Activated CD4-positive, alpha-beta T cell treated with anti-CD3 and anti-CD28 coated beads, Interleukin-2, amount 50 U/mL, for 24 hours (primary cell): ENCODE measurements at places on chromosomes 2 and 18.

DNA sequence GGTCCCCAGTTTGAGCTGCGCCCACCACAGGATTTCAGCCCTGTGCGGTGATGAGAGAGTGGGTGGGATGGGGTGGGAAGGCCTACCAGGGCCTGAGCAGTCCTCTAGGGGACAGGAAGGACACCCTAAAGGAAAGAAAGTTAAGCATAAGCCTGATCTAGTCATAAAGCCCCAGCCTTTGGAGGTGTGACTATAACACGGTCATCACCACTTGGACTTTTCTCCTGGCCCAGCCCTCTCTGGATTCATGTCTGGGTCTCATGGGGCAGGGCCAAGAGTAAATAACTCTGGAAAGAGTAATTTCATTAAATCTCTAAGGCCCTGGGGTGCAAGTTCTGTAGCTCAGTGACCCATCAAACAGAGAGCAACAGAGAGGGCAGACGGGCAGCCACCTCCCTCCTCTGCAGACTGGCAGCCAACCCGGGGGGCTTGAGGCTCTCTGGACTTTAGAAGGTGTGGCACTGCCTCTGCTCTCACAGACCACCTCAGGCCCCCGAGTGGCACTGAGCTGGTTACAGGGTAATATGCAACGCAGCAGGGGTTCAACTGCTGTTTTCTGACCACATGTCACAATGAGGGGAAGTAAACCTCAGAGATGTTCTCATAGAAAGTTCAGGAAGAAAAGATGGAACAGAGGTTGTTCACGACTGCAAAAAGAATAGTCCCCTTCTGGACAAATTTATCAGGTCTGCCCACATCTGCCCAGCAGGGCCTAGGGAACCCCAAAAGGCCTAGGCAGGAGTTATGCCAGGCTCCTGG lies 41.5 kb downstream of the TGFA start:
- DNase-seq = no peak

- no peak for DNase-seq
Measured at GRCh38 chr18:45044787-45045186, 364.1 kb downstream of the SETBP1 start.

DNA sequence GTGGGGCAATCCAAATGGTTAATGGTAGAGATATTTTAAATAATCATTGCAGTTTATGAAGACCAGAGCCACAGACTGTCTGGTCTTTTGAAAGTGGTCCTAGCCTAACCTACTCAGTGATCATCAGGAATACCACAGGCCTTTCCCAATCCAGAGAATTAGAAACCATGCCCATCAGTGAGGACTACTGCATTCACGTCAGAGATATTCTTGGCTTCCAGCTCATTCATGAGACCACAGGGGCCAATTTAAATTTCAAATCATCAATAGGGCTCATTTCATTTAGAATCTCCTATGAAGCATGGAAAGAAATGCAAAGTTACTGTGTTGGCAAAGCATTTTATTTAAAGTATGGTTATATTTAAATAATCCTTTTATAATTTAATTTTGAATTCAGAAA lies 362.3 kb upstream of the KCNJ3 start:
- DNase-seq = no peak

DNA sequence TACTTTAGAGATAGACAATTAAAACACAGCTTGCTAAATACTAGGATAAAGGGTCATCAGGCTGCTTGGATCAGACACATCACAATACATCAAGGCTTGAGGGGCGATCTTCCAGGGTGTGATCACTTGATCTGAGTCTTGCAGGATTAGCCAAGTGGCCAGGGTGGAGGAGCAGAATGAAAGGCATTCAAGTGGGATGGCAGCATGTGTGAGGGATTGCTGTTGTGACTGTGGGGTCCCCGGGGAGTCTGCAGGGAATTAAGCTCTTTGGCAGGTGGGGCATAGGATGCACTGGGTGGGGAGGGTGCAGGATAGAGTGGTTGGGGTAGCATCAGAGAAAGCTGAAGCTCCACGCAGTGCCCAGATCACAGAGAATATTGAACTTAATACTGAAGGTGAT lies 58.0 kb upstream of the TMEM163 start:
- DNase-seq = no peak

DNA sequence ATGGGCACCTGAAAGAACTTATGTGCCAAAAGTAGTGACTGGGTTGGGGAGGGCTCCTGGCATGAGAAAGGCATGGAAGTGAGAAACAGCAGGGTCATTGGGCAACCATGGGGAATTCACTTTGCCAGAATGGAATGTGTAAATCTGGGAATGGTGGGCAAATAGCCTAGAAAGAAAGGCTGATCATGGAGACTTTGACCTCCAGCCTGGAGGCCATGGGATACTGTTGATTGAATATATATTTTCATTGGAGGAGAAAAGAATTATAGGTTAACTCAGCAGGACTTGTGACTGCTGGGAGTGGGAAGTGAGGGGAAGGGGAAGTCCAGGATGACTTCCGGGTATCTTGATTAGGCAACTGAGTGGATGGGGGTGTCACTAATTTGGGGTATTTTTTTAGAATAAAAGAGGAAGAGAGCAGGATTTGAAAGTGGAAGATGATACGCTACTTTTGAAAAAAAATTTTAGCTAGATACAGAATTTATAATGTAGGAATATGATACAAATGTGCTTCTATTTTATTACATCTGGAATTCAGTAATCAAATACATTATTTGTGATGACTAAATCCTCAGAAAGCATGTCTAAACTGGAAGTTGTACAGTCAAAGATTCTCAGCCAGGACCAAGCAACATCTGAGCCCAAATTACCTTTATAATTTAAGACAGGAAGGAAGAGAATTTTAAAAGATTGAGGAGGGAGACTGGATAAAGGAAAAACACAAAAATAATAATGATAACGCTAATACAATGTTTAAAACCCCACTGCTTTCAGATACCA lies 116.2 kb downstream of the GATA6 start:
- no peak for DNase-seq

- DNase-seq = no peak
Measured at GRCh38 chr18:31819106-31819924, 58.6 kb upstream of the SLC25A52 start.

DNA sequence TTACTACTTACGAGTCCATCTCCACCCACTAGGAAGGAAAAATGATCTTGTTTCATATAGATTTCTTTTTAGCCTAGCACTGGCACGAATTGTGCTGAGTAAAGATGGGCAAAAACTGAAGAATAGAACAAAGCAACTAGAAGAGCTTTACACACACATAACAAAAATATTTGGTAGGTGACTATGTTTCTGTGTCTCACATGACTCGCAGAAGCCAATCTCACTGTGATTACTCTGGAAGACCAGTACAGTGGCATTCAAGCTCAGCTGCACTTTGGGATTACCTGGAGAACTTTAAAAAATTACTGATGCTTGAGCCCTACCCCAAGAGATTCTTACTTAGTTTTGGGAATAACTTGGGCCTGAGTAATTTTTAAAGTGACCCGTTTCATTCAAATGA lies 378.7 kb downstream of the METTL4 start:
- DNase-seq = no peak

- no peak for DNase-seq
Measured at GRCh38 chr2:177235855-177236437, 23.4 kb downstream of the HNRNPA3 start.

DNA sequence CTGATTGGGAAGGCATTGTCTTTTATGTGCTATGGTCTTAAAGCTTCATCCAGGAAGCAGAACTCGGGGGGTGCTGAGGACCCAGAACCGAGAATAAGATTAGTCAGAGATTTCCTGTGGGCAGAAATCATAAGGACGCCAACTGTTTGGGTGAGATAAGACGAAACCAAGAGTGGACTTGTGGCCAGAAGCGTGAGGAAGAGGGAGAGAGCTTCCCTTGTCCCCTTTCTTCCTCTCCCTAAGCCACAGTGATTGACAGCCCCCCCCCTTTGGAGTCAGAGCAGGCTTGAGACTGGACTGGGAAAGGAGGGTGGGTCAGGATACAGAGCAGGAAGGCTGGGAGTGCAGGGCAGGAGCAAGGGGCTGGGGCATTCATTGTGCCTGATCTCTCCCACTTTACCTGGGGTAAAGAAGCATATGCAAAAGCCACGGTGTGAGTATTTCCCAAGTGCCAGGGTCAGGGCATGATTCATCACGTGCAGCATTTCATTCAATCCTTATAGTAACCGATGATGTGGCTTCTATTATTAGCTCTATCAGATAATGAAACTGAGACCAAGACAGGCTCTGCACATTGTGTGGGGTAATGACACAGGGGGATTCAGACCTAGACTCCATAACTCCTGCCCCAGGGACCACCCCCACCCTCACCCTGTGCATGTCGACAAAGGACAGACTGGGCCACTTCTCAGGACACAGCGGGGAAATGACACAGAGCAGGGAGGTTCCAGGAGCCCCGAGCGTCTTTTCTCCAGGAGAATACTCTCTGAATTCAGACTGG lies 3.0 kb upstream of the IL1RN start:
- no peak for DNase-seq

DNA sequence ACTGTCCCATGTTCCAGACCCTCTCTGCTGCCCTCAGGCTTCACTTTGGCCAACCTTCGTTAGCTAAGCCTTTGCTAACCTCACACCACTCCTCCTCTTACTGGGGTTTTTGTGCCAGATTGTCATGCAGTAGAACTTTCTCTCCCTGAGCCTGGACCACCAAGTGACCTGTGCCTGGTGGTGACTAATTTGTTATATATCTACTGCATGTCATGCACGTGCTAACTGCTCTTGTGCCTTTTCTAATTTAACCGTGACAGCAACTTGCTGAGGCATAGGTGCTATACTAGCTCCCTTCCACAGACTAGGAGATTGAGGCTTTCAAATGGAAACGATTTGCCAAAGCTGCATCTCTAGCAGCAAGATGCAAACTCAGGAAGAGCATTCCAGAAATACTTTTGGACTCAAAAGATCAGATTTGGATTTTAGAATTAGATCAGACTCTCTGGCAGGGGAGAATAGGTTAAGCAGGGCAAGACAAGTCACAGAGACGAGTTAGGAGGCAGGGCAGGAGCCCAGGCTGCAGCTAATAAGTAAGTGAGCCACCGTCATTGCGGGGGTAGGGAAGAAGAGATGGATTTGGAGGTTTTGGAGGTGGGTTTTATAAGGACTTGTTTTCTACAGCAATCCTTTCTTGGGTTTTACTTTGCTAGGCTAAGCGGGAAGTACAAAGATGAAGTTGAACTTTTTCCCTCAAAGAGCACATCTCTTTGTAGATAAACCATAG lies 1.8 kb downstream of the PPP1R7 start:
- no peak for DNase-seq

DNA sequence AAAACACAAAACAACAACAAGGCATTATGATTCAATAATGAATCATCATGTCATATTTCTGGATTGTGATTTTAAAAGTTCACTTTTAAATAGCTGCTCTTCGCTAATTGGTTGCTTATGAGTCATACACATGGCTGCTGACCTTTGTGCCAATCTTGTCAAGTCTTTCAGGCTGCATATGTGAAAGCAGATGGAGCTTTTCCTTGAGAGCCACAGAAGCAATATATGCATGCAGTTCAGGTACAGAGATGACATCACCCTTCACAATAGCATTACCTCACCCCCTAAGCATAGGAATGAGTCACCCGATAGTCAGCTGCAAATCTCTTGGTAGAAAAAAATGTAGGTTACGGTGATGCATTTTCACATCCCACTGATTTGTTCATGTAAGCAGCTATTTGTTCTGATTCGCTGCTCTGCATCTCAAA lies 27.2 kb downstream of the EIF2AK3 start:
- DNase-seq = peak; percentile 62

GRCh38 chr18:79818036-79818435 lies 20.3 kb downstream of the KCNG2 start:
- no peak for DNase-seq

DNA sequence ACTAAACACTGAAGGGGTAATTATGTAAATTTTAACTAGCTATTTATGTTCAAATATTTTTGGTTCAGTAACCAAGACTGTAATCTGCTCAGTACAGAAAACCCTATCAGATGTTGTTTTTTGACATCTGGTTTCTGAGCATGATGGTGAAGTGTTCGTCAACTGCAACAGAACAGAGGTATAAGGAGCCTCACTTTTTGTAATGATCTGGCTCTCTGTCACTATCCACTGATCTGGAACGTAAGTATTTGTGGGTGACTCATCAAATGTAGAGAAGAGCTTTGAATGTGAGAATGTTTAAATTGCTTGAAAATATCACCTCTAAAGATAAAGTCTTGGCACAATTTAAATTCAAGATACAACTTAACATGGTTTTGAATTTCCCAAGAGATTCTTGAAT lies 213.6 kb upstream of the FAM98A start:
- no peak for DNase-seq

DNA sequence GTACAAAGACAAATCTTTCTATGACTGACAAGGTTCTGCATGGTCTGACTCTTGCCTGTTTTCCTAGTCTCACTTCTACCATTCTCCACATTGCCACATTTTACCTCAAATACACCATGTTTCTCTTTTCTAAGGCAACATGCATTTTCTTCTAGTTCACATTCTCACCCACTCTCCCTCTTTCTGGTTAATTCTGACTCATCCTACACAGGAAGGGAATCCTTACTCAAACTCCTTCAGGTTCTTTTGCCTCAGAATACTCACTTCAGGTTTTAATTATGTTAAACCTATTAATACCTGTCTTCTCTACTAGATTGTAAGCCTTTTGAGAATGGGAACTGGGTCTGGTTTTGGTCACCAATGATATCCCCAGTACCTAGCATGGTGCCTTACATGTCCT lies 47.2 kb downstream of the MAP2 start:
- DNase-seq = no peak

DNA sequence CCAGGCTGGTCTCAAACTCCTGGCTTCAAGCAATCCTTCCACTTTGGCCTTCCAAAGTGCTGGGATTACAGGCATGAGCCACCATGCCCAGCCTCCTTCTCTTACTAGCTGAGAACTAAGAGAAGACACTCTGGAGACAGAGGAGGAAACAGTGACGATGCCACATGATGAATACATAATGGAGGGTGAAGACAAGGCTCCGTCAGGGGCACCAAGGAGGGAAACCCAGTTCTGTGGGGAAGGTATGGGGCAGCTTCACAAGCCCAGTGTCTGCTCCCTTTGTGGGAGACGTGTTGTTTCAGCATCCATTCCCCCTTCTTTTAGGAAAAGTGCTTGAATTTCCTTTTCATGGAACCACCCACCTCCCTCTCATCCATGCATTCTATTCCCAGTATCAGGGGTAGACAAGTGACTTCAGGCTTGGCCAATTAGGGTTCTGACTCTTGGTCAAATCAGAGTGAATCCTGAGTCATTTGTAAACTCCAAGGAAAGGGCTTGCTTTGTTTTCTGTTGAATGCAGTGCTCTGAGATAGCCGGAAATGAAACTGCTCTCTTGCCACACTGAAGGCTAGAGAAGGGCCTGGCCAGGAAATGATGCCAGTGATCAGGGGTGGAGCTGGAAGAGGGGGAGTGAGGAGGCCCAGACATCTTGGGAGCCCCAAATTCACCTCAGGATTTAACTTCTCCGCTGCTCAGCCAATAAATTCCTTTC lies 23.7 kb downstream of the TMEM127 start:
- DNase-seq = peak; percentile 40

GRCh38 chr18:58893388-58894099 lies 28.9 kb downstream of the ZNF532 start:
- no peak for DNase-seq

- DNase-seq = no peak
Measured at GRCh38 chr18:76486574-76486973, 8.5 kb downstream of the ZNF516 start.
